ENCODE measurements at places on chromosomes 2 and 18. TPM values are rescaled to one million over a fixed set of nuclear protein-coding genes. Genes with fewer than 3 reads are reported as not detected.

PXDN gene
- total RNA-seq: 21.6 TPM

AKAIN1 gene
- total RNA-seq: 4.5 TPM

OXER1 gene
- total RNA-seq: not detected

MC5R gene
- 2.9 TPM for total RNA-seq

TEKT4 gene
- total RNA-seq: under 0.01 TPM

NCOA1 gene
- 150 TPM for total RNA-seq

IL36RN gene
- not detected for total RNA-seq

CAPG gene
- 9.0 TPM for total RNA-seq

XPO1 gene
- 871 TPM for total RNA-seq

SERPINB7 gene
- total RNA-seq: not detected

ADAM23 gene
- total RNA-seq: 20.0 TPM

SLC16A14 gene
- total RNA-seq: 62.0 TPM

DYSF gene
- total RNA-seq: 0.82 TPM

ALLC gene
- under 0.01 TPM for total RNA-seq

ASB18 gene
- total RNA-seq: 0.82 TPM

COL4A3 gene
- under 0.01 TPM for total RNA-seq

DNA sequence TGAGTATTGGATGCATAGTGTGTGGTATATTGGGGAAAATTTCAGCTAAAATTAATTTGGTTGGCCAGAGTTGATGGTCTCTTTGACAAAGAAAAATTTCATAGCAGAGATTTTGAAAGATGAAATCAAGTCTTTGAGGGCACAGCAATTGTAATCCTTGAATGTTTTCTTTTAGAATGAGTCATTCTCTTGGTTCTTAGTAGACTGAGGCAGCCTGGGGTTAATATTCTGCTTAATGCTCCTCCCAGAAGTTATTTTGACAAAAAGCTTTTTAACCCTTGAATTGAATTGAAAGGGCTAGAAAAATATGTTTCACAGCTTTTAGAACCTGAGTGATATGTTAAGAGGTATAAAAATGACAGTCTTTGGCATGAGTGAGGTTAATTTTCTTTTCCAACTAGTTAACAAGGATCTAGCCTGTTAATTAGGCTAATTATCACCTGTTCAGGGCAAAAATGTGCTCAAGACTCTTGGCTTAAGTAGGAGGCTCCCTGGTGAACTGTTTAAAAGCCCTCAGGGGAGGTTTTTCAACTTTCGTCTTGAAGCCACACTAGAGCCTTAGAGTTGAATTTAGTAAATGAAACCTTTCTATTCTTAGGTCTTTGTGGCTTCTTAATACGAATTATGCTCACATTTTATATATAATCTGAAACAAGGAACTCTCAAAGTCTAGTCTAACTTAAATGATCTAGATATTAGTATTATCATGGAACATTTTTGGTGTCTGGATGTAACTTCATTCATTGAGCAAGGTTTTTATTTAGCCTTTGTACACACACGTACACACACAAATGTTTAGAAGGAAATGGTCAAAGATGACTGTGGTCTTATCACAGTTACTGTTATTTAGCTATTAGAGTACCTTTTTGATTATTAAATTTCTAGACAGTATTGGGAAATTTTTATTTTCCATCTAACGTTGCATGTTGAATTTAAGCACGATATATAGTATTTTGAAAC is 272.5 kb downstream of the ZNF407 start:
- DNase-seq: no peak

DNA sequence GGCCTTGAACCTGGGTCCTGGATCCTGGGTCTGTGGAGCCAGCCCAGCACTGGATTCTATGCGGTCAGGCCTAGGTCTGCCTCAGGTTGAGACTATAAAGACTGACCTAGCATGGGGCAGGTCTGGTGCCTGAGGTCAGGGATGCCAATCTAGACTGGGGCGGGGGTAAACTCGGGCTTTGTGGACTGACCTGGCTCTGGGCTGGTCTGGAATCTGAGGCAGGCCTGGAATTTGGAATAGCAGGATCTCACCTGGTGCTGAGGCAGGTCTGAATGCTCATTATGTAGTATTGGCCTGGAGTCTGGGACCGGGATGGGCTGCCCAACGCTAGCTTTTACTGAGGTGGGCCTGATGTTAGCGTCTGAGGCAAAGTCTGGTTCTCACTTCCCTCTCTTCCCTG is 256.0 kb downstream of the KIAA1328 start:
- DNase-seq: no peak

GRCh38 chr2:227450311-227450841 is 21.6 kb upstream of the AGFG1 start:
- no peak for DNase-seq

DNA sequence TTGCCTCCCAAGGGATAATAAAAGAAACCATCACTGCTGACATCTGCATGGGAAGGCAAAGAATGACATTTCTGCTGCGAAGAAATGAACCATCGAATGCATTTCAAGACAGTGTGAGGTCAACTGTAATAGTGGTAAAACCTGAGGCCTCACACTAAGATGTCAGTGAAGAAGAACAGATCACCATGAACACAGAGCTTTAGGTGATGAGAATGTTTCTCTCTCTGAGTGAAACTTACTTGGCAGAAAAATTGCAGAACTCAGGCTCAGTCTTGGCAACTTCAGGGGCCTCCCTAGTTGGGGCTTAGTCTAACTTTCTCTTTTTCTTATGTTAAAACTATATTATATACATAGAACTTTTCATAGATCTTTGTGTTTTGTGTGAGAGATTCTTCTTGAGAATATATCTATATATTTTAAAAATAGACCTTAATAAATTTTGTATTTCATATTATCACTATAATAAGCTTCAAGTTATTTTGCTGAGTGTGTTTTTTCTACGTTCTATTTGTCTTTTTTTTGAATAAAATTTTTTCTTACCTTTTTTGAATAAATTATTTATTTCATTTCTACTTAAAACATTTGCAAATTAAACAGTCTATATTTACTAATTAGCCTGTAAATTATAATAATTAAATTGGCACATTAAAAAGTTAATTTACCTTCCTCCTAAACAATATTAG is 427.5 kb upstream of the TRIB2 start:
- DNase-seq: no peak

DNA sequence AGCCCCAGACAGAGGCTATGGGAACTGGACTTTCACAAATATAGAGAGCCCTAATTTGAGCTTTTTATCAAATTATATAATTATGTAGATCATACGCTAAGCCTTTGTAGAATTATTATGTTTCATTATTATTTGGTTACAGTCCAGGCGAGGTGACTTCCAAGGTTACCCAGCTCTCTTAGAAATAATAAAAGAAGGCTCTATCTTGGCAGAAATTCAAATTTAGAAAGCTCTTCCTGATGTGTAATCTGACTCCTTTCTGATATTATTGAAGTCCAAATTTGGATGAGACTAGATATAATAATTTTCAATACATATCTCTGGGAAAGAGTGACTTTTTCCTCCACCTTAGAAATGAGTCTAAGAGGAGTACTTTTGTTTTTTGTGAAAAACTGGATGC is 4.8 kb upstream of the SLC38A11 start:
- DNase-seq: no peak

DNA sequence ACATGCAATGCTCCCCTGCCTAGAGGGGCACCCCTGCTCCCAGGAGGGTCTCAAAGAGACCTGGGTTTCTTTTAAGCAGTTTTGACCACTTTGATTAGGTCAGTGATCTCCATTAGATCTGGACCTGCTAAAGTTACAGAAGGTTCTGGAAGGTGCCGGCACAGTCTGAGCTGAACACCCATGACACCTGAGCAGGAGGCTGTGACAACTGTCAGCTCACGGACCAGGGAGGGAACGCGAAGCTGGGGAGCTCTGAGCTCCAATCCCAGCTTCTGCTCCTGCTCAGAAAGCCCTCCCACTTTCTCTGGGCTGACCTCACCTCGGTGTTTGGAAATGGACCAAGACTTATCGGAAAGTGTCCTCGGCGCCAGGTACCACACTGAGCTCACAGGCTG is 113.8 kb downstream of the NFATC1 start:
- no peak for DNase-seq

- no peak for DNase-seq
These were observed 4.2 kb downstream of the UGP2 start for GRCh38 chr2:63845866-63846265.

DNA sequence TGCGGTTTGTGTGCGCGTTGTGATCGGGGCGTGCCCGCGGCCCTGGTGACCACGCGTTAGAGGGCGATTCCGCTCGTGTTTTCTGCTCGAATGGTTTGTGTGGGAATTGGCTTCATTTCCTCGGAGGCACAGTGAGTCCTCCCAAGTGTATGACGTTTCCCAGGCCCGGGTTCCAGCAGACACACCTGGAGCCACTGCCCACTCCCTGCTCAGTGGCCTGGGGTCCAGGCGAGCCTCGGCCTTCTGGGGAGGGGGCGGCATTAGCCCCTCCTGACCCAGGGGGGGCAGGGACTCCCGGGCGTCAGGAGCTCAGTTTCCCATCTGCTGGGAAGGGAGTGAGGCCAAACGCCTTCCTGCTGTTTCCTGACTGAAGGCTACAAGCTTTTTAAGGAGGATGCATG is 92.1 kb downstream of the NFATC1 start:
- no peak for DNase-seq

- no peak for DNase-seq
These were observed 187.1 kb upstream of the PIK3C3 start for GRCh38 chr18:41767960-41768359.

- no peak for DNase-seq
These were observed 426.1 kb downstream of the PARD3B start for GRCh38 chr2:204971206-204971907.

- no peak for DNase-seq
These were observed 77.4 kb downstream of the NAB1 start for GRCh38 chr2:190726255-190726654.

DNA sequence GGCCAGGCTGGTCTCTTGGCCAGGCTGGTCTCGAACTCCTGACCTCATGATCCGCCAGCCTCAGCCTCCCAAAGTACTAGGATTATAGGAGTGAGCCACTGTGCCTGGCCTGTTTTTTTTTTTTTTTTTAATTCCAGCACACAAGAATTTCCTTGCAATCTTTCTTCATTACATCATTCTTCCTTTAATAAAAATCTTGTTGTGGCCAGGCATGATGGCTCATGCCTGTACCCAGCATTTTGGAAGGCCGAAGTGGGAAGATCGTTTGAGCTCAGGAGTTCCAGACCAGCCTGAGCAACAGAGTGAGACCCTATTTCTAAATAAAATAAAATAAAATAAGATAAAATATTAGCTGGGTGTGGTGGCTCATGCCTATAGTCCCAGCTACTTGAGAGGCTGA is 21.4 kb upstream of the PLEKHM3 start:
- DNase-seq: no peak

- no peak for DNase-seq
These were observed 76.9 kb upstream of the NABP1 start for GRCh38 chr2:191601060-191601459.

DNA sequence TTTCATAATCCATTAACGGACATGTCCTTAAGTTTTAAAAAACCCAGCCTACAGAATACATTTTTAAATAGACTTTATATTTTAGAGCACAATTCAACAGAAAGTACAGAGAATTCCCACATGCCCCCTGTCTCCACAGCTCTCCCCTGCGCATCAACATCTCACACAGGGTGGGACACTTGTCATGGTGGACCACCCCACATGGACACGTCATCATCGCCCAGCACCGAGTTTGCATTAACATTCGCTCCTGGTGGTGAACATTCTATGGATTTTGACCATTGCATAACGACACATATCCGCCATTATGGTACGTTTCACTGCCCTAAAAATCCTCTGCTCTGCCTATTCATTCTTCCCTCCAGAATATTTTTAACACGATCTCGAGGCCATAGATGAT is 1.1 kb upstream of the KCNF1 start:
- no peak for DNase-seq

- no peak for DNase-seq
These were observed 24.9 kb upstream of the RMND5A start for GRCh38 chr2:86695053-86695691.

Data from frontal cortex (tissue), 4 donors.